ENCODE measurements at places on chromosomes 12 and 14.

DNA sequence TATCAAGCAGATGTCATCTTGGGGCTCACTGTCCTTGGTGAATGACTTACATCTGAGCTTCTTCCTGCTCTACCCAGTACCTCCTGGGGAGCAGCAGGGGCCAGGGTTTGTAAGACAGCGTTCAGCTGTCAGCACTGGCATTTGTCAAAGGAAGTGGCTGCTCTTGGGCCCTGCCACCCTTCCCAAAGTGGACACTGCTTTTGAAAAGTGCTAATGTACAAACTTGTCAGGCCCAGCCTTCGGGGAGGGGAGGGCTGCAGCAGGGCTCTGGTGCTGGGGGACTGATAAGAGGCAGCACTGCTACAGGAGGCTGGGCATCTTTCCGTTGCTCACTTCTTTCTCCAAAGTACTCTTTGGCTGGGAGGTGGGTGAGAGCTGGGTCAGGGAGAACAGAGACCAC lies 59.8 kb upstream of the RBM19 start:
- DNase-seq = no peak

GRCh38 chr12:54988402-54989054 lies 4.0 kb upstream of the TESPA1 start:
- no peak for DNase-seq

GRCh38 chr14:21985081-21985480 lies 311.5 kb upstream of the OR4E1 start:
- no peak for DNase-seq

GRCh38 chr14:105218611-105219010 lies 29.7 kb upstream of the BTBD6 start:
- DNase-seq = no peak

DNA sequence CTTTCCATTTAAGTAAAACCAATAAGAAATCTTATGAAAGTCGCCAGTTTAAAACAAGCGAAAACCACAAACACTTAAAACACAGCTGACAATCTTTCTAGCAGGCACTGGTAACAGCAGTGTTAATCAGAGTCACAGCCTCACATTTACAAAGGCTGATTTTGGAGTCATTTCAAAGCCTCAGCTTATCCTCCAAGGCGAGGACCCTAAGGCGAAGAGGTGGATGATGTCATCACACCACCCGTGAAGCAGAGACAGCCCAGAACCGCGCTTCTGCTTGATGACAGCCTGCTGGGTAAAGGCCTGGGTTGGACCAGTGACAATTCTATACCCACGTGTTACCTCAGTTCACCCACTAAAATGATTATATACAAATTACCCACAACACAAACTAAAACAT lies 10.1 kb downstream of the GOLGA3 start:
- no peak for DNase-seq

DNA sequence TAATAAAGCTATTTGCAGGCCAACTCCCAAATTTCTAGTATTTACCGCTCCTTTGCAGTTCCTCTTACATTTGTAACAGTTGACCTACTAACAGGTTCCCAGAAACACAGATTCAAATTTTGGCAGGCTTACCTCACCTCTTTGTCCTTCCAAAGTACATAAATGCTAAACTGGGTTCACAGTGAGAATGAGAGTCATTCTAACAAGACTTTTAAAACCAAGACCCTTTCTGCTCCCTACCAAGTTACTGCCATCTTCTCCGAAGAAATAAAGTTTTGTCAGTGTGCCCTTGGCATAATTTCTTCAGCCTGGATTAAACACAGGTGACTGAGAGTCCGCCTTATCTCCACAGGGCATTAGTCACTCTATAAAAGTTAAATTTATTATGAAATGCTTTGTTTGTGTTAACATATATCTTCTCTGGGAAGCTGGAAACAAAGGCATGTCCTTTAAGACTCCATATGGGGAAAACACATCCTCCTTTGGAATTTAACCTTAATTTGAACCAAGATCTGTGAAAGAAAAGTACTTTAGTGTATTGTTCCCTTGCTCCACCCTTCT lies 28.2 kb downstream of the FOXA1 start:
- DNase-seq = no peak

DNA sequence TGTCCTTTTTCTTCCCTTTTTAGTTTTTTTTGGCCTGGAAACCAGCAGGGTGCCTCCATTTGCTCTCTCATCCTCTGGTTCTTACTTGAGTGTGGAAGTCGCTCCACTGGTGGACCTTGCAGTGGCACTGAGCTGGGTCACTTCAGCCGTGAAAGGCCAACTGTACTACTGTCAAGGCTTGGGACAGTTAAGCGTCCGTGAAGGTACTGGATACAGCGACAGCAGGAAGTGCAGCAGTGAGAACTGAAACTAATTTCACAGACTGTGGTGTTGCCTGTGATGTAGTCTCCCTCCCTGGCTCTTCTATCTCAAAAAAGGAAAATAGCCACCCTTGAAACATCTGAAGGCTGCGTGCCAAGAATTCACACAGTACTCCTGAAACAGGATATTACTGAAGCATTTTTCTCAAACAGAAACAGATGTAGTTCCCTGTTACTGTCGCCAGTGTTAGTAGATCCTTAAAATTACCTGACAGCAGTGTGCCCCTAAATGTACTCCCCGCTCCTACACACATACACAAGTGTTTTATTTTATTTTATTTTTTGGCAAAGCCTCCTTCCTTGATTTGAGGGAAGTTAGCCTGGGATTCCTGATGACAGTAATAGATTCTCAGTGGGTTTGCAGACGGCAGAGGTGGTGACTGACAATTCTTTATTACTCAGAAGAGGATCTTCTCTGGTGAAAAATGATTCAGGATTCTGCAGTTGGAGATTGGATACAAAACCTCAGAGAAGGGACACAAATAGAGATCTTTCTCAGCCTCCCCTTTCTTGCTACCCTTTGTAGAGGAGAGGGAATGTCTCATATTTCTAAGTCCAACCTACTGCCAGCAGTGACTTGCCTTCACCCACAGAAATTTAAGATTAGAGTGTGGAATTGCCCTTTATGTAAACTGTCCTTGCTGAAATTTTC lies 4.4 kb downstream of the SUSD6 start:
- DNase-seq = no peak

DNA sequence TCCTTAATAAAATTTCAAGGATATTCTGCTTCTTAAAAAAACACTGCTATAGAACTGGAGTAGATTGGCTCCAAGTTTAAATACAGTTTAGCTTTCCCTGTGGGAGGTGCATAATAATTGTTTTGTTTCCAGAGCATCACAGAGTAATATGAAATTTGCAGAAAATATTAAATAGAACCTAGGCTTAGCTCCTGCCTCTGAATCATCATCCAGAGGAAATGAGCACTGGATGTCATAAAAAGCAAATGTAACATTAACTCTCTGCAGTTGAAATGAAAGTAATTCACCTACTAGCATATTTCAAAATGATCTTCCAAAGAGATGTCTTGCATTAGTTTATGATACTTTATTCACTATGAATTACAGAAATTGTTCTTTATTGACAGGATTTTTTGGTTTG lies 769.8 kb downstream of the C12orf50 start:
- DNase-seq = no peak

DNA sequence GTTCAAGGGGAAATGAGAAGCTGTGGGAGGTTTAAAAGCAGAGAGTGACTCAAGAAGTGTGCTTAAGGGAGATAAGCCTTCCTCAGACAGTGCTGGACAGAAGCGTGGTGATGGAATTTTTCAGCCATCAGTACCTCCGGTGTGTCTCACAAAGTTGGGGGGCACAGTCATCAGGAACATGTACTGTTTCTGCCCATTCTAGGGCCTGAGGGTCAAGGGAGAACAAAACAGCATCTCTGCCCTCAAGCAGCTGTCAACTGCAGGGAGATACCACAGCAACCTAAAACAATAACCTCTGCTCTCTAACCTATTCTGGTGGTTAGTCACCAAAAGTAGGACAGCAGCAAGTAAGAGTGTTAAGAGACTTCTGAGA lies 2.0 kb upstream of the STON2 start:
- no peak for DNase-seq

GRCh38 chr12:84186433-84186832 lies 726.2 kb downstream of the SLC6A15 start:
- no peak for DNase-seq

DNA sequence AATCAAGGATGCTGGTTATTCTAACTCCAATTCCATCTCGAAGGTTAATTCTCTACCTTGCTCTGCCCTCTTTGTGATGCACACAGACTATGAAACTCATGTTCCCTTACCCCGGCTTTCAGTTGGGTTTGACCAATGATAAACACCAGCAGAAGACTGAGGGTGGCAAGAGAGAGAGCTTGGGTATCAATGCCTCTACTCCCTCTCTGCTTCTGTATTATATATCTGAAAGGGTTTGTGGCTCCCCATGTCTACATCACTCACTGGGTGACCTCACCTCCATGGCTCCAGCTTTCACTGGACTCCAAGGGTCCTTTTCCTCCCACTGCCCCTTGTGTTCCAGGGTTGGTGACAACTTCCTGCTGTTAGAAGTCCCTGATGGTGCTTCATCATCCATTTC lies 659.0 kb upstream of the TBX3 start:
- DNase-seq = no peak

All from activated CD4-positive, alpha-beta T cell treated with anti-CD3 and anti-CD28 coated beads, Interleukin-2, amount 50 U/mL, for 1 hour (primary cell).